Fibroblast of gingiva (primary cell): ENCODE measurements at places on chromosomes 16 and 17.

- DNase-seq: no peak
Measured at GRCh38 chr17:78276098-78276887, 44.9 kb downstream of the TMEM235 start.

GRCh38 chr17:21772321-21772720 lies 80.0 kb downstream of the KCNJ18 start:
- DNase-seq: no peak

DNA sequence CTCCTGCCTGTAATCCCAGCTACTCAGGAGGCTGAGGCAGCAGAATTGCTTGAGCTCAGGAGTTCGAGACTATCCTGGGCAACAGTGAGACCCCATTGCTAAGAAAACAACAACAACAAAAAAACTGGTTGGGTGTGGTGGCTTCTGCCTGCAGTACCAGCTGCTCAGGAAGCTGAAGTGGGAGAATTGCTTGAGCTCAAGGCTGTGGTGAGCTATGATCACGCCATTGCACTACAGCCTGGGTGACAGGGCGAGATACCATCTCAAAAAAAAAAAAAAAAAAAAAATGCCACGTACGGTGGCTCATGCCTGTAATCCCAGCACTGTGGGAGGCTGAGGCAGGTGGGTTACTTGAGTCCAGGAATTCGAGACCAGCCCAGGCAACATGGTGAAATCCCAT lies 34.1 kb downstream of the NME2 start:
- no peak for DNase-seq

DNA sequence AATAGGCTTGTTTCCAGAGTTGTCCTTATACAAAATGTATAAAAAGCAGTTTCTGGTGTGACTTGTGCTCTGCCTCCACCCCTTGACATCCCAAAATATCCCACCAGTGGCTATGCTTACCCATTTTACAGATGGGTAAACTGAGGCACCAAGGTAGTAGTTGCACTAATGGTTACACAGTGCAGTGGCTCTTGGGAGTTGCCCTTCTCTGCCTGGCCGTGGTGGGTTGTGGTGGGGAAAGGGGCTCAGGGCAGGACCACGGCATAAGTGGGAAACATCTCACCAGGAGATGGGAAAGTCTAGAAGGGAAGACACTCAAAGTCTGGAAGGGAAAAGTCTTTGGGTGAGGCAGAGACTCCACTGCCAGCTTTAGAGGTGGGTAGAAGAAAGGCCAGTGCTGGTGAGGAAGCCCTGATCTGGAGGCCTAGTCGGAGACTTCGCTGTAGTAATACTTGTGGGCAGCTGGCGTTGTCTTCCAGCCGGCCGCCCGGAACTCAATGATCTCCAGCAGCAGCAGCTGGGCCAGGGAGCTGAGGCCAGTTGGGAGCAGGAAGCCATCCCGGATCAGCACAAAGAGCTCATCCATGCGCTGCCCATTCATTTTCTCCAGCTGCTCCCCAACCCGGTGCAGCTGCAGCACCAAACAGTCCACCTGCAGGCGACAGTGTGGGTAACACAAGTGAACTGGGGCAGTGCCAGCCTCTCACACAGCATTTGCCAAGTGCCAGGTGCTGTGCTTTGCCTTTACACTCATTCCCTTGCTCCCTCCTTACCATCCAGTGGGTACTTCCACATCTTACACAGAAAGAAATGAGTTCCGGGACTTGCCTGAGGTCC lies 4.5 kb downstream of the MIF4GD start:
- DNase-seq: no peak

GRCh38 chr16:89793955-89794354 lies 22.5 kb downstream of the FANCA start:
- no peak for DNase-seq

DNA sequence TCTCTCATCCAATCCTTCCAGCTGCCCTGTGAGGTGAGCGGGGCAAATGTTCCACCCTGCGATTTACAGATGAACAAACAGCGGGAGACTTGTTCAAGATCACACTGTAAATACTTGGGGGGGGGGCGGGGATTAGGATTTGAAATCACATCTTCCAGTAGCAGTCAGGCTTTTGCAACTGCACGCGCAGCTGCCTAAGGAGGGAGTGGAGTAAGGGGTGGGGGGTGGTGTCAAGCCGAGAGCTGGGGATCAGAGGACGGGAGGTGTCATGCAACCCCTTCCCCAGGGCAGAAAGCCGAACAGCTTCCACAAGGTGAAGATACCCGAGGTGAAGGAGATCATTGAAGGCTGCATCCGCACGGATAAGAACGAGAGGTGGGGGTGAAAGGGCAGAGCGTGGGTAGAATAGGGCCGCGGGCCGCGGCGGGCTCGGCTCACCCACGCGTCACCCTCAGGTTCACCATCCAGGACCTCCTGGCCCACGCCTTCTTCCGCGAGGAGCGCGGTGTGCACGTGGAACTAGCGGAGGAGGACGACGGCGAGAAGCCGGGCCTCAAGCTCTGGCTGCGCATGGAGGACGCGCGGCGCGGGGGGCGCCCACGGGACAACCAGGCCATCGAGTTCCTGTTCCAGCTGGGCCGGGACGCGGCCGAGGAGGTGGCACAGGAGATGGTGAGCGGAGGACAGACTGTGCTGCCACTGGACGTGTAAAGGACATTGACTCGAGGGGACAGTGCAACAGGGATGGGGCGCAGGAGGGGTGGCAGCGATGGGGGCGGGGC lies 4.6 kb downstream of the WNK4 start:
- no peak for DNase-seq

DNA sequence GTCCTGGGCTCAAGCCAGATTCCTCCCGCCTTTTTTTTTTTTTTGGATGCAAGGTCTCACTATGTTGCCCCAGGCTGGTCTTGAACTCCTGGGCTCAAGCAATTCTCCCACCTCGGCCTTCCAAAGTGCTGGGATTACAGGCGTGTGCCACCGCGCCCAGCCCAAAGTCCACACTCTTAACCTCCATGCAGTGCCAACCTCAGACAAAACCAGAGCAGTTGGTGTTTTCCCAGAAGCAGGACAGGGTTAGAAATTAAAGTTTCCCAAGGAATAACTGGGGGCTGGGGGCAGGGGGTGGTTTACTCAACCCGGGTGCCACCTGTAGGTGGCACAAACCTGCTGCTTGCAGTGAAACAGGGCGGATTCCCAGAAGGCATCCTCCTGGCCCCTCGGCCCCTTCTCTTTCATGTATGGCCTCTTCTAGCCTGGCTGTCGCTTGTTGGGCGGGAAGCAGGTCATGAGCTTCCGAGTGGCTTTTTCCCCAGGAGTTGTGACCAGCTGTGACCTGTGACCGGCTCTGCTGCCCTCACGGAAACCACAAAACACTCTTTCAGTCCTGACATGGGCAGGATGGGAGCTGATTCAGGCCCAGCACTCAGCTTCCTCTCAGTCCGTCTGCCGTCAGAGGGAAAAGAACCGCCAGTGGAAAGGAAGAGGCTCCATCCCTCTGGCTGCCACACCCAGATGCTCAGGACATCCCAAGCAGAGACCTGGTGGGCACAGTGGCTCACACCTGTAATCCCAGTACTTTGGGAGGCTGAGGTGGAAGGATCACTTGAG lies 25.6 kb upstream of the USP7 start:
- no peak for DNase-seq

DNA sequence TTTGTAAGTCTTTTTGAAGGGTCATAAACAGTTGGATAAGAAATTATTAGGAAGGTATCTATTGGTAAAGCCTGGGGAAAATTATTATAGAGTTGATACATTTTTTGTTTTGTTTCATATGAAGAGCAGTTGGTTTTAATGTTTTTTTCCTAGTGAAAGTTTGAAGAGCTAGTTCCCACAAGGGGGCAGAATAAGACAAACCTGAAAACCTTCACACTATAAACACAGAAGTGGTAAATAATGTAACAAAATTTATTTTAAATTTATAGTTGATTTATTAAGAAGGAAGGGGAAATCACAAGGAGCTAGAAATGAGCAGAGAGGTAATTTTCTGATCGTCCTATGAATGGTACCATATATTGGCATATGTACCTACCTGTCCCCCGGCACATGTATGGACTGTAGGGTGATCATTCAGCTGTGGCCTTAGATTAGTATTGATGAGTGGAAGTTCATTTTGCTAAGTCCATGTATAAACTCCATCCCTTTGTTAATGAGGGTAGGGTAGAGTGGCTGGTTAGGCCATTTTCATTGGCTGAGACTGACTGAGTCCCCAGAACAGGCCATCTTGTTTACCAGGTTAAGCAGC lies 116.3 kb downstream of the TANC2 start:
- peak; percentile 39 for DNase-seq

GRCh38 chr17:62666801-62667591 lies 39.5 kb downstream of the MRC2 start:
- no peak for DNase-seq

DNA sequence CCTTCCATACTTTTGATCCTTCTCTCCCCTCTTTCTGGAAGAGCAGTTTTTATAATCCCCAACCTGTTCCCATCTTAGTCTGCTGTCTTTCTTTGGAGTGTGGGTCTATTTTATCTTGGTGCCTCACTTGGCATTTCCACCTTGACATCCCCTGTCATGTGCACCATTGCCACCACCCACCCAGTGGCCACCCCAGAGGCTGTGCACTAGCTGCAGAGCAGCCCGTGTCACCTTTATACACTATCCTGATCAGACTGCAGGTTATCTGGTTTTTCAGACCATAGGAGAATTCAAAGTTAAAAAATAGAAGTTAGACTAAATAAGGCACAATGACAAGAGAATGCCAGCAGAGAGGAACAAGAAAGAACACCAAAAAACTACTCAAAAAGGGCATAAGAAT lies 43.8 kb downstream of the TANGO6 start:
- DNase-seq: no peak

DNA sequence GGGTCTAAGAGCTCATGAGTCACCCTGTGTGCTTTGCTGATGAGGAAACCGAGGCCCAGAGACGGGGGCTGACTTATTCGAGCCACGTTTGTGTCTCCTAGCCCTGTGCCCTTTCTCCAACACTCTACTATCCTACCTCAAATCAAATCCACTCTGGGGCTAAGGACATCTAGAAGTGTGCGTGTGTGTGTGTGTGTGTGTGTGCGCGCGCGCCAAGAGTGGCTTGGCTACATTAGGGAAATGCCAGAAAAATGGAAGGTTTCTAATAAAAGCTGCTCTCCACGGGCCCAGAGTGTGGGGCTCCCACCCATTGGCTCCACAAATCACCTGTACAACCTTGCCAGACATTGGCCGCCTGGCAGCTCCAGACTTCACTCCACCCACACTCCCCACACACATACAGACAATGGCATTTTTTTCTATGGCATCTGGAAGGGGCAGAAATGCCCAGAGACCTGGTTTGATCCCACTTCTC lies 30.3 kb upstream of the PHOSPHO1 start:
- no peak for DNase-seq

GRCh38 chr17:28446716-28447395 lies 26.6 kb upstream of the SLC13A2 start:
- no peak for DNase-seq

- DNase-seq: peak; percentile 78
Measured at GRCh38 chr17:732067-732901, at the start of gene TLCD3A. TLCD3A (plus strand) TSS chr17:732596; CDS start chr17:732648, 52 bp downstream.

GRCh38 chr17:1111599-1112443 lies 68.0 kb downstream of the ABR start:
- DNase-seq: no peak
